ENCODE measurements at places on chromosomes 2 and 18. TPM values are rescaled to one million over a fixed set of nuclear protein-coding genes. Genes with fewer than 3 reads are reported as not detected.

Gene IL1R2
- total RNA-seq, result not detected

Gene ZBTB7C
- not detected for total RNA-seq

DNA sequence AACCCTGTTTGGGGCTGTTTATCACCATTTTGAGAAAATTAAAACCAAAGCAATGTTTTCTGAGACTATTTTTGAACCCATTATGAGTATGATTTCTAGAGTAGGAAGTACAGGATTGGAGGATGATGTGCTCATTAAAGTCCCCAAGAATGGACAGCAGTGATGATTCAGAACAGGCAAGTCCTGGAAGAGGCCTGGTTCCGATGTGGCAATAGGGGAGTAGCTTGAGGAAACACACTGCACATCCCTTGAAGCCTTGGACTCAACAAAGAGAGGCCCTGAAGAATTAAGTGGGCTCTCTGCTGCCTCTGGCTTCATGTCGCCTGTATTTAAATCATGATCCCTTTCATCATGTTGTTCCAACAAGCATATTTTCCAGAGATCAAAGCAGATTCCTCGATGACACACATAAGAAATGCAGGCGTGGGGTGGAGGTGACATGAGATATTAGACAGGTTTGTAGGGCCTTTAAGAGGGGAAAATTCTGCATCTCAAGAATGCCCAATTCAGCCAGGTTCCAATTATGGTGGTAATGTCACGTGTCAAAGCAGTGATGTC lies 242.2 kb downstream of the FHOD3 start:
- no peaks in the 10 kb centered on the region for H3K4me1 ChIP-seq
- no peak overlapping the region for H3K4me3 ChIP-seq
- peak; percentile 52 for DNase-seq
- H3K36me3 ChIP-seq, result no peaks in the 10 kb centered on the region
- H3K27me3 ChIP-seq, result no peaks in the 10 kb centered on the region

Gene VWC2L
- total RNA-seq, result not detected

Gene RAB3GAP1
- total RNA-seq, result 72.1 TPM

Gene RAPGEF4
- total RNA-seq, result 2.2 TPM

Gene RFX8
- 5.1 TPM for total RNA-seq
